Left renal pelvis (tissue), 4 donors: ENCODE measurements at places on chromosomes 13 and 19.

- no peak for DNase-seq
These were observed 116.5 kb downstream of the SLITRK1 start for GRCh38 chr13:83765796-83766195.

DNA sequence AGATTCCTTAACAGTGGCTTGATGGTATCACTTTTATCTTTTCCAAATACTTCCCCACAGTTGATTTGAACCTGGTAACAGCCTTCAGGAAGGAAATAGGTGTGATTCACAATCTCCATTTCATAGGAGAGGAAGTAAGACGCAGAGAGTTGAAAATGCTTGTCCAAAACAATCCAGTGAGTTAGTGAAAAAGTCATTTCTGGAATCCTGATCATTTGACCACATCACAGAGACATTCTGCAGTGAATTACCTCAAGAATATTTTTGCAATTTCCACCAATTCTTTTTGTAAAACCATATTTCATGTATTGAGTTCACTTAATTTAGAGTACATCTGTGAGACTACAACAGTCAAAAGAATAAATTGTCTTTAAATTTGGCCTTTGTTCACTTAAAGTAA, 292.8 kb downstream of the DCLK1 start:
- no peak for DNase-seq

DNA sequence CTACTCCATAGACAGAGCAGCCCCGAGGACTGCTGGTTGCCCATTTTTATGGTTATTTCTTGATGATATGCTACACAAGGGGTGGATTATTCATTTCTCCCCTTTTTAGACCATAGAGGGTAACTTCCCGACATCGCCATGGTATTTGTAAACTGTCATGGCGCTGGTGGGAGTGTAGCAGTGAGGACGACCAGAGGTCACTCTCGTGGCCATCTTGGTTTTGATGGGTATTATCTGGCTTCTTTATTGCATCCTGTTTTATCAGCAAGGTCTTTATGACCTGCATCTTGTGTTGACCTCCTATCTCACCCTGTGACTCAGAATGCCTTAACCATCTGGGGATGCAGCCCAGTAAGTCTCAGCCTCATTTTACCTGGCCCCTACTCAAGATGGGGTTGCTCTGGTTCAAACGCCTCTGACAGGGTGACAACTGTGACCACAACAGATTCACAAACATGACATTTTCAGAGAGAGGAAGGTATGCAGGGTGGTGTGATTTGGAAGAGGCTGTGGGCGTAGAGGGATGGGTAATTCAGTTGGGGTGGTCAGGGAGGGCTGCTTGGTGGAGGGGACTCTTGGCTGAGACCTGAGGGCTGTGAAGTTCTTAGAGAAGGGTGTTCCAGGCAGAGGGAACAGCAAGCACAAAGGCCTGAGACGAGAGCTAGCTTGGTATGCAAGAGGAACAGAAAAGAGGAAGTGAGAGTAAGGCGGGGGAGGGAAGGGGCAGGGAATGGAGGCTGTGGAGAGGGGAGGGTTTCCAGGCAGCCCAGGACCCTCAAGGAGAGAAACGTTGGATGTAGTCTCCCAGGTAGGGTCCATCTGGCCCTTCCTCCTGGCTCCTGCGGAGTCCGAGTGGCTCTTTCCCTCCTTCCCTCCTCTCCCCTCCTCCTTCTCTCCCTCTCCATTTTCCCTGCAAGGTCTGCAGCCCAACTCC, 23.5 kb downstream of the FAM187B start:
- DNase-seq: no peak

DNA sequence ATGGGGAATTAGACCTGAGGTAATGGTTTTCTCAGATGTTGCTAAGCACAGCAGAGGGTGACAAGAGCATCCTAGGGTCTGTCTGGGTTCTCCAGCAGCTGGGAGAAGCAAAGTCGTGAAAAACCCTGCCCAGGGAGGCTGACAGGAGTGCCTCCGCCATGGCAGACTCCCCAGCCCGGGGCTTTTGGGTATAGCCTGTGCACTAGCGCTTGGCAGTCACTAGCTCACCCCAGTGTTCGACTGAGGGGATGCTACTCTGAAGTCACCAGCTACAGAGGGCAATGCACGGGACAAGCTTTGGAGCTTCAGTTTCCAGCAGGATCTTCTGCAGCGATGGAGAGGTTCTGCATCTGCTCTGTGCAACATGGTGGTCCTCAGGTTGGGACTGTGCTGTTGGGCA, 87.5 kb downstream of the ING1 start:
- DNase-seq: no peak

DNA sequence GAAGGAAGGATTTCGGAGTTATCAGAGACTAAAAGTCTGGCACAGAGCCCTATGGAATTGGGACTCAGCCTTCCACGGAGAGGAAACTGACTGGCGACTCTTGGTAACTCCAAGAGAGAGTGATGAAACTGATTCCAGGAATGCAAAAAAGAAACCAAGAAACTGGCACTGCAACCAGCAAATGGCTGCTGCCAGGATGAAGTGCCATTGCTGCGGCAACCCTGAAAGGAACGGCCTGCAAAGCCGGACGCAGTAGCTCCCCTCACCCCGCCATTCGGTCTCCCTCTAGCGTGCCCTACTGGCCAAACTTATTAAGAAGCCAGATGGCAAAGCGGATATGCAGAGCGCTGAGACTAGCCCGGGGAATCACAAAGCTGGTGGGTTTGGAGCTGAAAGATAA, 236.0 kb downstream of the PCDH9 start:
- DNase-seq: peak; percentile 33

DNA sequence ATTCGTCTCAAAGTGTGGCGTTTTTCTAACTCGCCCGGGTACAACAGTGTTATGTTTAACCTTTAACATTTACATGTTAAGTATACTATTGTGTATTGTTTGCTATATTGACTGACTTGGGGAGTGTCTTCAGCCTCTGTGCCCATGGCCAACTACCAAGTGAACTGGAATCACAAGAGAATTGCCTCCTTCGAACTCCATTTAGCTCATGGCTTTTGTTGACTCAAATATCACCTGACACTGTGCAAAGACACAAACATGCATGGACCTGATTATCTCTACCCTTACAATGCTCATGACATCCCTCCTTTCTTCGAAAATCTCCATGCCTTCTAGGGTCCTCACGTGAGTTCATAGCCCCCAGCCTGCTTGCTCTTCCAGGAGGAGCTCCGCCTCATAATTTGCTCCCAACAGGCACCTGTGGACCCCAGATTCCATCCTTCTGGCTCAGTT, 704 bp downstream of the ZNF814 start:
- DNase-seq: no peak

GRCh38 chr13:93561576-93562225, 335.1 kb downstream of the GPC6 start:
- DNase-seq: no peak

GRCh38 chr19:30711296-30711695, 339.1 kb downstream of the ZNF536 start:
- no peak for DNase-seq

- DNase-seq: no peak
These were observed 64.3 kb upstream of the F7 start for GRCh38 chr13:113041293-113041690.

DNA sequence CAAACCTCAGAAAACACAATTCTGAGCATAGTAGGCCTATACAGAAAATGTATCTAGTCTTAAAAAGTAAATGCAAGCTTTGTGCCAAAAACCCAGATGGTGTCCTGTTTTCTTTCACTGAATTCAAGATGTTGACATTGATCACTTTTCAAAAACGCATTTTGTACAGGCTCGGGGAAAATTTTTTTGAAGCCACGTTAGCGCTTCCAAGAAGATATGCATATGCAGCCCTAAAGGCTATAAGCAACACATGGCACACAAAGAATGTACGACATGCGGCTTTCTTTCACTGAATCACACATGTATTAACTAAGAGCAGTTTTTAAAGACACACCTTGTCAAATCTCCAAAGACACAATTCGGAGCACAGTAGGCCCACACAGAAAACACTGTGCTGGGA, 115.4 kb downstream of the MRPL57 start:
- DNase-seq: no peak

DNA sequence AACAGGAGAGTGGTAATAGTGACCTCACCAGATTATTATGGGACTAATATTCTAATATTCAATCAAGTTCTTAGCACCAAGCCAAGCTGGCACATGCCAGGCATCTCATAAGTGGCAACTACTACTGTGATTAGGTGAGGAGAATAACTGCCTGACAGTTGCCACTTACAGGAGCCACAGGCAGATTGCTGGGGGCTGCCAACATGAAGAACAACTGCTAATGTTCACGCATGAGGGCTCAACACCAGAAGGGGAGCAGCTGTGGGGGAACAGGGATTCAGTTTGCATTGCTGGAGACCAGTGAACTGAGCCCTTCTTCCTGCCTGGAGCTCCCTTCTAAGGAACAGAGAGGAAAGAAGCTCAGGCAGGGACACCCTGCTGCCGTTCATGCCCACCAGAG, 504.5 kb downstream of the FOXO1 start:
- DNase-seq: no peak

DNA sequence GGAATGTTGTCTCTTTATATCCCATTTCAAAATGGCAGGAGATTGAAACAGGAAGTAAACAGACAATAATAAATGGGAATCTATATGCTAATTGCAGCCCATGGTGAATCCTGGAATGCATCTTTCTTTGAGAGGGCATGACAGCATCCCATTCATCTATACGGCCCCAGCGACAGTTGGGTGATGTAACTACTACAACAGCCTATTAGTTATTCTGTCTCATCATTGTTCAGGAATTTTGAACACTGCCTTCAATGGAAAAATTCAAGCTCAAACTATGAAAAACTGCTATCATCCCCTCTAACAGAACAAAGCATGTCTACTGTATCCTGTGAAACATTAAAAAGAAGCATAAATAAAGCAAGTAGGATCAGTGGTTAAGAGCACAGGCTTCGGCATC, 262.1 kb downstream of the DCT start:
- no peak for DNase-seq

DNA sequence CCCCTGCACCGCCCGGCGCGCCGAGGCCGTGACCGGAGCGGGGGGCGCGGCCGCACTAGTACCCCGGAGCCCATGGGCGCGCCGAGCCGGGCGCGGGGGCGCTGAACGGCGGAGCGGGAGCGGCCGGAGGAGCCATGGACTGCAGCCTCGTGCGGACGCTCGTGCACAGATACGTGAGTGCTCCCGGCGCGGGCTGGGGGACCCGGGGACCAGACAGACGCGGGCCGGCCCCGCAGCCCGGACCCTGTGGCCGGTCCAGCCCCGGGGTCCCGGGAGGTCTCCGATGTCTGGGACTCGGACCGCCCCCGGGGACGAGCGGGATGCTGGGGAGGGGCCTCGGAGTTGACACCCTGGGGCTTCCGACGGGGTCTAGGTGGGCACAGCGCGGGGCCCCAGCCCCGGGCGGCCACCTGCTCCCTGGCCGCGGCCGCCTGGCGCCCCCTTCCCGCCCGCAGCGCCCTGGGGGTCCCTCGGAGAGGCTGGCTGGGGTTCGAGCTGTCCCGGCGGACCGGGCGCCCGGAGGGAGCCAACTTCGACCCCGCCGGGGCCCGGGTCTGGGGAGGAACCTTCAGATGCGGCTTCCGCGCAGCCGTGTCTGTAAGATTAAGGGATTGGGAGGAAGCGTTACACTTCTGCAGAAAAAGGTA, 568 bp downstream of the ATP11A start:
- no peak for DNase-seq

GRCh38 chr13:99227909-99228688, 27.4 kb downstream of the UBAC2 start:
- no peak for DNase-seq

DNA sequence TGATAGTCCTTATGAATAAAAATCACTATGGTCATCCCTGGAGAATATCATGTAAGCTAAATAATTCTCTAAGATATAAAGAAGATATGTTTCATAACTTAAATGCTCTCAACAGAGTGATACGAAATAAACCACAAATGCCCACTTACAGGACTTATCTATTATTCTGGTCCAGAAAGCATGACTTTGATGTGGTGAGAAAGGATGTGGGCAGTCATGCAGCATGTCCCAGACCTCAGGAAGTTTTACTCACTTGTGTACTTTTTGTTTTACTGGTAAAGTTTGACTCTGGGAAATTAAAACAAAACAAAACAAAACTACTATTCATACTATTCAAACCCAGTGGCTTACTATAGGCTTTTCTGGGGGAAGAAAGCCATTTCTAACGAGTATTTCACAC, 483.2 kb upstream of the SLITRK6 start:
- no peak for DNase-seq

DNA sequence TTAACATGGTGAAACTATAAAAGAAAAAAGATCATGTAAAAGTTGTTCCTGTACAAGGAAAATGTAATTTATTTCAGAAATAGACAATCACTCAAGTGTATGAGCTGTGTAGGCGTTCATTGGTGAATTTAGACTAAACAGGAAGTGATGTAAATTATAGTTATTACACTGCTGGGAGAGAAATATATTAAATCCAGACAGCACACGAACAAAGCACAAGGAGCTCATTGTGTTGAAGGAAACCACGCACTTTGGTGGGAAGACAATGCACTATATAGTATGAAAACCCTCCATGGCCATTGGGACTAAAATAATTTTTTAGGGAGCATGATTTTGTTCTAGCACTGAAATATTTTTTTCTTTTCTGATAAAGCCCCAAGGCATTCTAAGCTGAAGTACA, 450.5 kb downstream of the KLF12 start:
- no peak for DNase-seq

DNA sequence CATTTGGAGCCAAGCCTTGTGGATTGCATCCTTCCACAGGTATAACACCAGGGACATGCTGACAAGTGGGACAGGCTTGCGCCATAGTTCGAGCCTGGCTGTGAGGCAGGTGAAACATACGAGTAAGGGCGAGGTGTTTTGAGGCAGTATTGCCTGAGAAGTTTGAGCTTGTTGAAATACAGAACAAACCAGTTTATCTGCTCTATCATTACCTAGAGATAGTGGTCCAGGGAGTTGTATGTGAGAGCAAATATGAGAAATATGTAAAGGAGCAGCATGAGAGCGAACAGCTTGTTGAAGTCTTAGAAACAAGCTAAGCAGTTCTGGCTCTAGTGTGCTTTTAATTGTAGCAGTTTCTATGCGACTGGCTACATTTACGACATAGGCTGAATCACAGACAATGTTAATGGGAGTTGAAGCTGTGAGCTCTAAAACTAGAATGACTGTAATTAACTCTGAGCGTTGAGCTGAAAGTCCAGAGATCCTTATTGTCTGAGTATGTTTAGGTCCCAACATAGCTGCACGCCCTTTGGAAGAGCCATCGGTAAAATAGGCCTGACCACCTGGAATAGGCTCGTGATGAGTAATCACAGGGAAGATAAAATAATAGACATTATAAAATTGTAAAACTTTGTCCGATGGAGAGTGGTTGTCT, 8.2 kb downstream of the ZNF439 start:
- no peak for DNase-seq
